ENCODE measurements at places on chromosomes 5 and 9.

DNA sequence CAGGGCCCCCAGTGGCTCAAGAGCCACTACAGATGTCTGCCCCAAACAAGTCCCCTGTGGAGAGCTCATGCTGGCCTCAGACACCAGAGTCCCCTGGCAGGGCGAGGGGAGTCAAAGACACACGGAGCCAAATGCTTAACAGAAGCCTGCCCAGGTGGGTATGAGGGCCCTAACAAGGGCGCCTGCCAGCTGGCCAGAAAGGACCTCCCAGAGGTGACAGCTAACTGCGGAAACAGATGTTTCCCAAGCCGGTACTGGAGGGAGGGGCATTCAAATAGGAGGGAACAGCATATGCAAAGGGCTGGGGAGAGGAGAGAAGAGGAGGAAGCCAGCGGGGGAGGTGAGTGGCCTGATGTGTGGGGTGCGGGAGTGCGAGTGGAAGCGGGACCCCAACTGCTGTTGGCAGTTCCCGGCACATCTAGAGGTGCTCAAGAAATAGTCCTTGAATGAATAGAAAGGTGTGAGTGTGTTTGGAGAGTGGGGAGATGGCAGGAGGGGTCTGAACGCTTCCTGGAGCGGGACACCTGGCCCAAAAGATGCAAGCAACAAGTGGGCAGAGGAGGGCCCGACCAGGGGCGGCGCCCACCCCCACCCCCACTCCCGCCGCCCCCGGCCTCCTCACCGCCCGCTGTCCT lies 824 bp downstream of the MXD3 start:
- no peak for DNase-seq

GRCh38 chr5:125338440-125339174 lies 592.2 kb upstream of the ZNF608 start:
- no peak for DNase-seq

- DNase-seq, result no peak
These were observed 75.1 kb upstream of the STXBP1 start for GRCh38 chr9:127537014-127537413.

DNA sequence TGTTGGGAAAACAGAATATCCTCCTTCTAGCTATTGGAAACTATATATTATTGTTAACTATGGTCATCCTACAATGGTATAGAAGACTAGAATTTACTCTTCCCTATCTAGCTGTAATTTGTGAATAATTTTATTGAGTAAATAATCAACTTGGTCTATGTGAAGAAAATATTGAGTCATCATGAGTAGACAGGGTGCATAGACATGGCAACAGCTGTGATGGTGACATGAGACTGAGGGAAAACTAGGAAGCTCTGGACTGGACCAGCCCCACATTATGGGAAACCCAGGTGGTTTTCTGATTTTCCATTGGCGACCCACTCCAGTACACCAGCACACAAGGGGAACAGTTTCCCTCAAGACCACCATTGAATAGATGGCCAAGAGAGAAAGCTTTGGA lies 95.0 kb downstream of the APBA1 start:
- no peak for DNase-seq

Data from left ventricle myocardium inferior (tissue), 1 donor.